Upper lobe of right lung (tissue), 1 donor: ENCODE measurements at places on chromosomes 7 and 10. TPM values are rescaled to one million over a fixed set of nuclear protein-coding genes. Genes with fewer than 3 reads are reported as not detected.

DNA sequence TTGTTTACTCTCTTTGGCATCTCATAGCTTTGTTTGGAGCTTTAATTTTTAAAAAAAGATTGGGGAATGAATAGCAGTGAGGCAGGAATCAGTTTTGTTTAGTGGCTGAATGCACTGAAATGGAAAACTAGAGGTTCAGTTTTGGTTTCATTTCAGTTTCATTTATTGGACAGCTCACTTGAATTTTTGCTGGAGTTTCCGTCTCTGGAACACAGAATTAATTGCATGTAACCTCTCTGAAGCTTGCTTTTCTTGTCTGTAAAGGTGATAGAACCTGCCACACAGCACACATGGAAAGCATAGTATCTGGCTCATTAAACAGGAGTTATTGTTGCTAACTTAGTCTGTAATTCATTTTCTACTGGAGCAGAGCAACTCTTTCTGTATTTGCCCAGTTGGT is 7.1 kb downstream of the GRM8 start:
- DNase-seq: no peak

GRCh38 chr7:34109936-34110780 is 204.8 kb downstream of the BMPER start:
- DNase-seq: no peak

The ANXA11 gene
- total RNA-seq: 287 TPM

- DNase-seq: peak; percentile 39
These were observed 109.4 kb downstream of the ELFN1 start for GRCh38 chr7:1779445-1779844.

DNA sequence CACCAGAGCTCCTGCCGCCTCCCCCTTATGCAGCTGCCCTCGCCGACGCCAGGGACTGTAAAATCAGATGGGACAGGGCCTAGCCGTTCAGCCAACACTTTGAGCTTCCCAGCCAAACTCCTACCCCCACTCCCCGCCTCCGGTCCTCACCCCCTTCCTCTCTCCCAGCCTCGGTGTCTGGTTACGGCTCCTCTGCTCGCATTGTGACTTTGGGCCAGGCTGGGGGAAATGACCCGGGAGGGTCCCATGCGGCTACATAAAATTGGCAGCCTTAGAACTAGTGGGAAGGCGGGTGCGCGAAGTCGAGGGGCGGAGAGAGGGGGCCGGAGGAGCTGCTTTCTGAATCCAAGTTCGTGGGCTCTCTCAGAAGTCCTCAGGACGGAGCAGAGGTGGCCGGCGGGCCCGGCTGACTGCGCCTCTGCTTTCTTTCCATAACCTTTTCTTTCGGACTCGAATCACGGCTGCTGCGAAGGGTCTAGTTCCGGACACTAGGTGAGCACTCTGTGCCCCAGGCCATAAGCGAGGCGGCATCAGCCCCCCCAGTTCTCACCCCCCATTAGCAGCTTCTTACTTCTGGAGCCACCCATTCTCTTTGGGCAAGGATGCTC is at the start of gene KAZALD1:
Gene KAZALD1 (plus strand): TSS at position 366 of the 608 bp plus-strand sequence. CDS start 604 bp downstream, outside the sequence.
- DNase-seq: no peak

DNA sequence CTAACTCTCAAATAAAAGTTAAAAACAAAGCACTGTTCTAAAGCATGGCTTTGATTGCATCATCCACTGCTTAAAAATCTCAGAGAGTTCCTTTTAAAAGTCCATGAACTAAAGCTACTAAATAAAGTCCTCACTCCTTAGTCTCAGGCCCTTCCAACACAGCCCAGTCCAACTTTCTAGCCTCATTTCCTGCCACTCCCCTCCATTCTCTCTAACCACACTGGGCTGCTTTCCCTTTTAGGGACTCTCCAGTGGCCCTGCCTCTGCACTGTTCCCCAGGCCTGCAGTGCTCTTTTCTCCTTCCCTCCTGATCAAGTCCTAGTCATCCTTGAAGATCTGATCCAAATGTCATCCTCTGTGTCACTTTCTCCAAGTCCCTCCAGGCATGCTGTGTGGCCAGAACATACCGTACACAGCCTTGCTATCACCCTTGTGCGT is 56.9 kb upstream of the PPP1R3C start:
- no peak for DNase-seq

The SPDYE9 gene
- total RNA-seq: not detected

The PIP gene
- total RNA-seq: not detected

The SEMA3D gene
- total RNA-seq: 13.6 TPM

The GHRHR gene
- not detected for total RNA-seq

DNA sequence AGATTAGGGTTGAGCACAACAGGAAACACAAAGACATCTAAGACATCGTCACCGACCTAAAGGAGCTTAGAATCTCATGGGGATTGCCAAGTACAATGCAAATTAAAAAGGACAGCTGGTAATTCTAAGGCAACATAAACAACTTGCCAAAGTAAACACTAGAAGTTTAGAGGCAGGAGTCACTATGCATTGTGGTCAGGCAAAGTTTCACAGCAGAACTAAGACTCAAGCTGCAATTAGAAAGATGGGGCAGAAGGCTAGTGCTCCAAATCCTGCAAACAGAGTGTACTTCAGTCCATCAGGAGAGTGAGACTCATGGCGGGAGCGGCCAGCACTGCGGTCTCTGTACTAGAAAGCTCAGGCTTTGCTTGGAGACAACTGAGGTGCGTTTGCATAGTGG is 52.7 kb downstream of the HIPK2 start:
- DNase-seq: no peak

GRCh38 chr7:43646603-43647338 is 63.9 kb downstream of the STK17A start:
- DNase-seq: no peak

- DNase-seq: no peak
These were observed 163.0 kb downstream of the SUGCT start for GRCh38 chr7:40297741-40298311.

DNA sequence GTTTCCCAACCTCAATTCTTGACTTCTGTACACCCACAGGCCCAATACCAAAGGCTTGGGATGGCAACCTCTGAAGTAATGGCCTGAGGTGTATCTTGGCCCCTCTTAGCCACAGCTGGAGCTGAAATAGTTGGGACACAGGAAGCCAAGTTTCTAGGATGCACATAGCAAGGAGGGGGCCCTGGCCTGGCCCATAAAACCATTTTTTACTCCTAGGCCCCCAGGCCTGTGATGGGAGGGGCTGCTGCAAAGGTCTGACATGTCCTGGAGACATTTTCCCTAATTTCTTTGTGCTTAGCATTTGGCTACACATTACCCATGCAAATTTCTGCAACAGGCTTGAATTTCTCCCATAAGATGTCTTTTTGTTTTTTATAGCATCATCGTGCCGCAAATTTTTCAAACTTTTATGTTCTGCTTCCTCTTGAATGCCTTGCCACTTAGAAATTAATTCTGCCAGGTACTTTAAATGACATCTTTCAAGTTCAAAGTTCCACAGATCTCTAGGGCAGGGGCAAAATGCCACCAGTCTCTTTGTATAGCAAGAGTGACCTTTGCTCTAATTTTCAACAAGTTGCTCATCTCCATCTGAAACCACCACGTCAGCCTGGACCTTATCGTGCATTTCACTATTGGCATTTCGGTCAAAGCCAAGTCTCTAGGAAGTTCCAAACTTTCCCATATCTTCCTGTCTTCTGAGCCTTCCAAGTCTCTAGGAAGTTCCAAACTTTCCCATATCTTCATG is 490.8 kb downstream of the IPMK start:
- no peak for DNase-seq

- DNase-seq: no peak
These were observed 23.3 kb downstream of the SEM1 start for GRCh38 chr7:96686305-96686704.

GRCh38 chr7:55199418-55199817 is 165.7 kb upstream of the LANCL2 start:
- DNase-seq: no peak
